ENCODE measurements at places on chromosomes 11 and 22.

- no peak for DNase-seq
Observed at GRCh38 chr11:76806131-76806530, 23.0 kb downstream of the TSKU start.

- DNase-seq, result no peak
Observed at GRCh38 chr11:15697437-15698236, 582.9 kb downstream of the INSC start.

DNA sequence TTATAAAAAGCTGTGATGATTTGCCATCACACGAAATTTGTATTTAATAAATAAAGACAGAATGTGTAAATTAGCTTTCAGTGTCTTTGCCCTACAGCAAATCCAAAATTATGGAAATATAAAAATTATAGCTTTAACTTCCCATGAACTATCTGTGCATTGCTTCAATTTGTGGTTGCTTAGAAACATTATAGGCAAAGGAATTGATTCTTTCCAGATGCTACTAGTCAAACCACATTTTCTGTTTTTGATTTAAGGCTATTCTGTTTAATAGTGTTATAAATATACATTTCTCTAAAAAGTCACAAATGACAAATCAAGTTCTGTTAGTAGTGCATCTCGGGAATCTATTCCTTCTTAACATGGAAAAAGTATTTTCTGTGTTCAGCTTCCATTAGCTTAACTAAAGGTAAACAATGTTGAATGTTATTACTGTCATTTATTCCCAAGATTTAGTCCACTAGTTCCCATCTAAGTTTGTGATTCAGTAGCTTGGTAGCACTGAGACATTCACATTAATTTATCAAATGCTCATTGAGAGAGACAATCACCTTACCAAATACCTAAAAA is 1086.3 kb upstream of the CCDC90B start:
- no peak for DNase-seq

DNA sequence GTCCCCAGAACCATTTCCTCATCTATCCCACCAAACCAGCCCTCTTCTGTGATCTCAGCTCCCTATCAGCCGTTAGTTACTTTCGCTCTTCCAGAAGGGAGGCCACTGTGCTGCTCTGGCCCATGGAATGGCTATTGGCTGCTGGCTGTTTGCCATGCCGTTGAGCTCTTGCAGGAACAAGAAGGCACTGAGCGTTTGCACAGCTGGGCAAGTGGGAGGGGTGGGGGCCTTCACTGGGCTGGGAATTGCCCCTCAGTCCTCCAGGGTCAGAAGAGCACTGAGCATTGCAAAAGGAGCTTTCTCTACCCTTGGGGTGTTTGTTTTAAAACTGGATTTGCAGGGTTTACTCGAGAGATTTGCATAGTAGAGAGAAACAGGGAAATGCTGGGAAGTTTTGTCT is 129.0 kb upstream of the PARVA start:
- peak; percentile 91 for DNase-seq

Data from NCI-H1105 (cell line).